ENCODE measurements at places on chromosomes 12 and 14.

DNA sequence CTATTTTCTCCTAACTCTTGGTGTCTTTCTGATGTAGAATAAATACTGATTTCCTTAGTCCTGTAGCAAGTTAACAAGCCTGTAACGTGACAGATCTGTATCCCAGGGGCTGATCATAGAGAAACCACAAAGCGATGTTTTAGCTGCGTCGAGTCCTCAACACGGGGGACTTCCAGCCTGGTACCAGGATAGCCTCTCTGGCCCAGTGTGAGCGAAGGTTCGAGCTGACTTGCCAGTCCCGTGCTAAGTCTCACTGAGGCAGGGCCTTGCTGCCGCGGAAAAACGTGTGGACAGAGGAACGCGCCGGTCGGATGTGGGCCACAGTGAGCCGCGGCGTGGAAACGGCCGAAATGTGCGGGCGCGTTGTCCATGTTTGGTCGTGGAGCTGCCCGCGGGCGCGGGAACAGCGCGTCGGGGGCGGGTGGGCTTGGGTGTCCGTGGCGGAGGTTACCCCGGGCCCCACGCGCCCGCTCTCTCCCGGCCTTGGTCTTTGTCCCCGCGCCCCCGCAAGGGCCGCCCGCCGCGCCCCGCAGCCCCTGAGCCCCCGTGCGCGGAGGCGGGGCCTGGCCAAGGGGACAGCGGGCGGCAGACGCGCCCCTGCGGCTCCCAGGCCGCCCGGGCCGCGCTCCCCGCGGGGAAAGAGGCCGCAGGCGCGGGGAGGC is 531 bp upstream of the EML1 start:
- DNase-seq = no peak

DNA sequence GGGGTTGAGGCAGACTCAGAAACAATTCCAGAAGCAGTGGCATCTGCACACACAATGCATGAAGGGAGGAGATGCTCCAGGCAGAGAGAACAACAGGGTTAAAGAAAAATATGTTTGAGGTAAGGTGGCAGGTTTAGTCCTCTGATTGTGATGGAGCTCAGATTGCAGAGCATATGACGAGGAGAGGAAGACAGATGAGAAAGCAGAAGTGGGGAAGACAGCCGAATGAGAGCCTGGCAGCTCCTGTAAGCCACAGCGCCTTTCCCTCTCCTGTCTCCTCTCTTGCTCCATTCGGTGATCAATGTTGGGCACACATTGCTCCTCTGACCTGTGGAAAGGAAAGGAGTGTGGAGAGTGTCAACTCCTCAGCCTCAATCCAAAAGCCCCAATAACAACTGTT is 372.2 kb downstream of the GXYLT1 start:
- DNase-seq = no peak

DNA sequence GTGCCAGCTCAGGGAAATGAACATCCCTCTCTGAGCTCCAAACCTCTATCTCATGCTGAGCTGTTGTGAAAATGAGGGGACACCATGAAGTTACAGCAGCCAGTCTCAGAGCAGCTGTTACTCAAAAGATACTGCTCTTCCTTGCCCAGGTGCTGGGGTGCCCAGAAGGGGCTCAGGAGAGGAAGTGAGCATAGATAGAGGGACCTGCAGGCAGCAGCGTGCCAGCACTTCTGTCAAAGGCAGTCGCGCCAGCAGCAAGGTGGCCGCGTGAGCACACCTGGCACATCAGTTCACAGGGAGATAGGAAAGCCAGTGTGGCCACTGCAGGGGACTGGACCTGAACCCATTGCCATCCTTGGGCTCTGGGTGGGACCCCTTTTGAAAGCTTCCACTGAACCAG is 27.8 kb downstream of the C14orf132 start:
- DNase-seq = no peak

- no peak for DNase-seq
These were observed 88.7 kb downstream of the HECTD1 start for GRCh38 chr14:31118892-31119291.

GRCh38 chr12:38113991-38114390 is 202.6 kb upstream of the ALG10B start:
- no peak for DNase-seq

- peak; percentile 69 for DNase-seq
These were observed at the start of gene PLEKHH1 for GRCh38 chr14:67532998-67533753. Gene PLEKHH1, plus strand, starts transcription at chr14:67533290. Its CDS starts 8,578 bp downstream, at chr14:67541868.

GRCh38 chr12:4830556-4831210 is 79.0 kb upstream of the KCNA1 start:
- DNase-seq = no peak

DNA sequence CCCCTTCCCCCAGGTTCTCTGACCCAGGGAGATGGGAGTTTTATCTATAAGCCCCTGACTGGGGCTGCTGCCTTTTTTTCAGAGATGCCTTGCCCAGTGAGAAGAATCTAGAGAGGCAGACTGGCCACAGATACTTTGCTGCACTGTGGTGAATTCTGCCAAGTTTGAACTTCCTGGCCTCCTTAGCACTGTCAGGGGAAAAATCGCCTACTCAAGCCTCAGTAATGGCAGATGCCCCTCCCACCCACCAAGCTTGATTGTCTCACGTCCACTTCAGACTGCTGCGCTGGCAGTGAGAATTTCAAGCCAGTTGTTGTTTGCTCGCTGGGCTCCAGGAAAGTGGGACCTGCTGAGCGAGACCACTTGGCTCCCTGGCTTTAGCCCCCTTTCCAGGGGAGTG is 31.7 kb downstream of the KLRK1 start:
- DNase-seq = no peak

DNA sequence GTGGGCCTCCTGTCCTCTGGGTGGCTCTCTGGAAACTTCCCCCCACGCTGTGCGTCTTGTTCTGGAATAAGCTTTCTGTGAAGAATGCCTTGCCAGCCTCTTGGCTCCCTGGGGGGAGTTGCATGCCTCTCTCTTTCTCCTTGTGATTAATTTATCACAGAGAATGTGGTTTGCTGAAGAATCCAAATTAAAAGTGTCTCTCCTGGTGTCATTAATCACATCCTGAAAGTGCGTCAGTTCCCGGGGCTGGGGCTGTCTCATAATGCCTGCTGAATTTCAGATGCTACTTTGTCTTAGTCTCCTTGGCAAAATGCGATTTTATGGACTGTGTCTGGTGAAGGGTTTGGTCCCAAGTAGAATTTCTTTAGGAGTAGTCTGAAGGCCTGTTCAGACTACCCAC is 787.7 kb upstream of the TMEM132C start:
- no peak for DNase-seq

- no peak for DNase-seq
These were observed 28.2 kb downstream of the ST8SIA1 start for GRCh38 chr12:22306311-22306710.

Data from COLO829 (cell line).